NCI-H69 (cell line): ENCODE measurements at places on chromosomes 3 and 15.

DNA sequence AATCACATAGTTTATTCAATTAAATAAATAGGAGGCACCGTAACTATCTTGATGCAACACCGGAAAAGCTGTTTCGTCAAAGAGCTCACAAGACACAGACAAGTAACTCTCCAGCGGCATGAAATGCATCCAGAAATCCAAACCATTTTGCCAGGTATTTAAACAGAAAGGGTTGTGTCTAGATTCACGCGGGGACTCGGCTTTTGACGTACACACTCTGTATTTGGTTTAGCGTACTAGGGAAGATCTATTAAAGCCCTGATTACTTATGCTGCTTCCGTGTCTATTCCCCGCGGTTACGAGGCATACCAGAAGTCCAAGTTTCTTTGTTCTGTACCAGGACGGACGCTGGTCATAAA lies 718 bp downstream of the BNIP2 start:
- DNase-seq: no peak

GRCh38 chr3:148400754-148401153 lies 296.9 kb upstream of the AGTR1 start:
- DNase-seq: no peak

DNA sequence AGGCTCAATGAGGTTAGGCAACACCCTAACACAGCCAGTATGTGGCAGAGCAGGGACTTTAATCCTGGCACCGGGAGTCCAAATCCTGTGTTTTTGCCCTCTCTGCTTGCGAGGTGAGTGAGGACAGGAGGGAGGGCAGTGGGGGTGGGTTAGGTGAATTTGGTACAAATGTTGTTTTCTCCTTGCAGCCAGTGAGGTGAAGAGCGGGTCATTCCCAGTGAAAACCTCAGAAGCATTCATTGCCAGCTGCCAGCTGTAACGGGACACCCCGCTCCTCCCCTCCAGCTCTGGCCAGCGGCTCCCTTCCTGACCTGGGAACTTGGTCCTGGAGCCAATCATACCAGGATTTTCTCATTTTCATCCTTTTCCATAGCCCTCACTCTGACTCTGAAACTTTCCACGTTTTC lies 45.7 kb upstream of the RAB6B start:
- no peak for DNase-seq

GRCh38 chr15:80934761-80935221 lies 54.8 kb downstream of the MESD start:
- DNase-seq: no peak

DNA sequence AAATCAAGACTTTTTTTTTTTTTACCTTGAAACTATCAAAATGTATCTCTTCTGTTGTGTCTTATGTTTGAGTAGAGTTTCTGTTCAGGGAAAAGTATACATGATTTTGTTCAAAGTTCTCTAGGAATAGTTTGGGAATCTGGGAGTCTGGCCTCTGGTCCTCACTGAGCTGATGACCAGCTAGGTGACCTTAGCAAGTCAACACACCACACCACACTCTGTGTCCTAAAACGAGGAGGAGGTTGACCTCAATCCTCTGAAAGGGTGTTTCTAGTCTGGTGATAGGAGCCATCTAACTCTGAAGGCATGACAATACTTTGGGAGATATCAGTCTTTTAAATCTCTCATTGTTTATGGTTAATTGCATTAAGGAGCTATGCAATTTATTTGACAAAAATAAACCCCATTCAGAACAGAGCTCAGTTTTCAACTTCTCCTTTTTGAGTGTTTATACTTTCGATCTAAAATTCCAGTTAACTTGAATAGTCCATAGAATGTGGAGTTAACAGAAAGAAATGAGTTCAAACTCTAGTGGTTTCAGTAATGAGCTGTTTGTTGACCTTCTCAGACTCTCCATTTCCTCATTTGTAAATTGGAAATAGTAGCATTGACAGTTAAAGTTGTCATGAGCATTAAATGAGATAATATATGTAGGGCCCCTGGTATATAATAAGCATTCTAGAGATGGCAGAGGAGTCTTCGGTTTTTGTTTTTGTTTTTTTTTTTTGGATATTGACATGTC lies 112.2 kb upstream of the LRRN1 start:
- no peak for DNase-seq

DNA sequence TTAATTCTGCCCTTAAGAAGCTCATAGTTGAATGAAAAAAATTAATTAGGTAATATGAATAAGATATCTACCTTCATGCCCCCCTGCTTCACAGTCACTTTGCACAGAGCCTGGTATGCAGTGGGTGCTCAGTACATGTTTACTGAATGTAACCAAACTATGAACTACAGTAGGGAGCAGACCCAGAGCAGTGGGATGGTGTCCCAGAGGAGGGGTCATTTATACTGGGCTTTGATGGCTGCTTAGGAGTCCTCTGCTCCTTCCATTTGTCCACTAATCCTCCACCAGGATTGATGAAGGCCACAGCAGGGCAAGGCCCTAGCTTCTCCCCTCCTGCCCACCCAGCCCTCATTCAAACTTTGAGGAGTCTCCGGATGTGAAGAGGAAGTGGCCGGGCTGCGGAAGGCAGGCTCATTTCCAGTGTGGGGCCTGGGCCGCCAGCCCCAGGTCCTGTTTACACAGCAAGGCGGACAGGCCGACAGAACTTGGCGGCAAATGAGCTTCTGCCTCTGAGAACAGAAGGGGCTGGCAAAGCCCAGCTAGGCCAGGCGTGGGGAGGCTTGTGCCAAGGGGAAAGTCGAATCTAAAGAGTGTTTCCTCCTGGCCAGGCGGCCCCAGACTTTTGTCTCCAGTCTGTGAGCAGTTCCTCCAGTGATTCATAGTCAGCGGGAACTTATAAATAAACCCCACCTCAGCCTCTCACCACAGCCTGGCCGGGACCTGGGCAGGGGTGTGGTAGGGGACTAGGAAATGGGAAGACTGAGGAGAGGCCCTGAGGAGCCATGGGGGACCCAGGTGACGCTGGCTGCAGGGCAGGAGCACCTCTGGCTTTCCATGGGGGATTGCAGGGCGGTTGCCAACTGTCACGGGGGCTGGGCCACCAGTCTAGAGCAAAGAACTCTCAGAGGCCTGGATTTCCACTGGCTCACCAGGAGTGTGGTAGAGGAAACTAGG lies 51.6 kb upstream of the LCTL start:
- peak; percentile 40 for DNase-seq

- DNase-seq: peak; percentile 91
Observed at GRCh38 chr3:168884353-168884903, 779.1 kb downstream of the MECOM start.

- peak; percentile 17 for DNase-seq
Observed at GRCh38 chr3:48157950-48158376, 30.3 kb downstream of the CDC25A start.

DNA sequence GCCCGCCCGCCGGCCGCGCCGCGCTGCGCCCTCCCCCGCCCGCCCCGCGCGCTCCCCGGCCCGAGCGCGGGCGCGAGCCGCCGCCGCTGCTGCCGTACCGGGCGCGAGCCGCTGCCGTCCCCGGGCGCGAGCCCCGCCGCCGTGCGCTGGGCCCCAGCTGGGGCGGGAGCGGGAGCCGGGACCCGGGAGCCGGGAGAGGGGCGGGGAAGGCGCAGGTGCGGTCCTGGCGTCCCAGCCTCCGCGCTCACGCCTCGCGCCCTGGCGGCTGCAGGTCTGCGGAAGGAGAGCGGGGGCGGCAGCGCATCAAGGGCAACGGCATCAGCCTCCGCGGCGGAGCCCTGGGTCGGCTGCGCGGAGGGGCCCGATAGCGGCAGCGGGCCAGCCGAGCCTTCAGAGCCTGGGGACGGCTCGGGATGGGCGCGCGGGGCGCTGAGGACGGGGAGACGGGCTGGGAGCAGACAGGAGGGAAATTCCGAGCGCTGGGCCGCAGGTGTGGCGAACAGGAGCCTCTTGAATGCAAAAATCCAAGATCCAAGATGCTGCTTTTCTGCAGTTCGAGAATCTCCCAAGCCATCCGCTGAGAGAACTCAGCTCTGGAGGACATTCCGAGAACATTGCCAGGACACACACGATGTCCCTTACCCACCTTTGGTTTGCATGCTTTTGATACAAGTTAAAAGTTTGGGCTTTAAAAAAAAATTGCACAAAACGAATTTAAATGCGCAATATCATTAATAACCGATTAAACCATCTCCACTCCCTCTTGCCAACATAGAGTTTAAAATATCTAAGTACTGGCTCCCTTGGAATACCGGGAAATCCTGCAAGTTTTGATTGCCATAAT lies 251.1 kb downstream of the TJP1 start:
- DNase-seq: peak; percentile 82

DNA sequence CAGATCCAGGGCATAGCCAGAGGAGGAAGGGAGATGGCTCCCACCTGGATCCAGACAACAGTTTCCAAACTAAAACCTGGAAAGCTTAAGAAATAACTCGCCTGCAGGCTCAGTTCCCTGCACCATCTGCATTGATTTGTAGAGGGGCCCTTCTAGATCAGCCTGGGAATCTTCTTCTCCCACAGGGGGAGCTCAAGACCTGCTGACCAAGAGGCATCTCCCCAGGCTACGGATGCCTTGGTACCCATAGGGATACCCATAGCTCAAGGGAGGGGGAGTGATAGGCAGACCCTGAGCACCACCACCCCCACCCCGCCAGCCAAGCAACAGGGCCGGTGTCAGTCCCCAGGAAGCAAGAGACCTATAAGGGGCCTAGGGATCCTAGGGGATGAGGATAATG lies 28.0 kb upstream of the DCLK3 start:
- peak; percentile 6 for DNase-seq

DNA sequence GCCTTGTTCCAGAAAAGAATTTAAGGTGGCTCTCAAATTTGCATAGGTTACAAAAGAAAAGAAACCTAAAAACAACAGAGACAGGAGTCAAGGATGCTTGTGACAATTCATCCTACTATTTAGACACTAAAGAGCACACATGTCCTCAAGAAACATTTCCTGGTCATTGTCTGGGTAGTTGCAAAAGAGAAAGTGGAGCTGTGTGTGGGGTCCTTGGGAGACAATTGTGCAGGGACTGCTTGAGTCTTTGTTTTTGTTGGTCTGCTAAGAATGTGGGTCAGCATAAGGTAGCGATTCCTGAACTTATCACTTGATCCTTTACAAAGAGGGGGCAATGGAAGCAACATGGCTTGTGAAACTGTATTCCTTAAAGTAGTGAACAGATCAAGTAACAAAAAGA lies 185.3 kb downstream of the KCNAB1 start:
- no peak for DNase-seq

GRCh38 chr3:99751649-99752048 lies 66.0 kb upstream of the CMSS1 start:
- no peak for DNase-seq

- no peak for DNase-seq
Observed at GRCh38 chr3:55307622-55308021, 179.5 kb downstream of the WNT5A start.

DNA sequence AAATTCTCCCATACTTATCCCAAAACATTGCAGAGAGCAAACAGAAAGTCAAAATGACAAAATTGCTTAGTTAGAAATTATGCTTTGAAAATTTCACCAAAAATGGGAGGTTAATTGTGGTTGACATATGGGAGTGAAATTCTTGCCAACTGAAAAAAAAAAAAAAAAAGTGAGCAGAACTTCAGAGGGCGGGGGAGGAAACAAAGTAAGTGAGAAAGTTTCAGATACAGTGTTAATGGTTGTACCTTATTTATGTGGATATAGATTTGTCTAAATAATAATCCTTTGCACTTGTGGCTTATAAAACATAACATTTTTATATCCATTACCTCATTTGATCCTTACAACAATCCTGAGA lies 91.5 kb upstream of the RAP2B start:
- DNase-seq: no peak

DNA sequence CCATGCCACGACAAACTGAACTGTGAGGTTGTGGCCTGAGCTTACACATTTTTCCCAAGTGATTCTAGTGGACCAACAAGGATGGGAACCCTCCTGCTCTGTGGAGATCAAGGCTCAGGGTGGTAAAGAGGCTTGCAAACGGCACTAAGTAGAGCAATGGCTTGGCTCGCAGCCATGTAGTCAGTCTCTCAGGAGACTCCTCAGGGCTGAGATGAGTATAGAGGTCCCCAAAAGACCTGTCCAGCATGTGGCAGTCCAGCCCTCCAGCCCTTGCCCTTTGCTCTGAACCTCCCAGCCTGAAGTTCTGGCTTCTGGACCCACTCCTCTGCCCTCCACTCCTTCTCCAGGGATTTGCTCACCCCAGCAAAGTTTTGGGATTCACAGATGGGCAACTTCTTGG lies 8.3 kb upstream of the CAMP start:
- DNase-seq: no peak

DNA sequence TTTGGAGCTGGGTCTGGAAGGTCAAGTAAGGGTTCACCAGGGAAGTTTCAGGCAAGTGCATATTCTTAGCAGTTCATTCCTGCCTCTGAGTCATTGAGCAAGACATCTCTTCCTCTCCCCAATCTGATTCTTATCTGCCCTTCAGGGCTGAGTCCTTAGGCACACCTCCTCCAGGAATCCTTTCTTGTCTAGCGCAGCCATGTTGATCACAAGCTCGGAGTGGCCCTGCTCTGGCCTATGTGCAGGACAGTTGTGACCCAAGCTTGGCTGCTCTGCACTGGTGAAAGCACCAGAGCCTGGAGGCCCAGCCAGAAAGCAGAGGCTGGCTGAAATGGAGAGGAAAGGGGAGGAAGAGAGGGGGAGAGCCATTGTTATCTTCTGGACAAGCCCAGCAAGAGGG lies 30.9 kb upstream of the MRPS22 start:
- DNase-seq: no peak

DNA sequence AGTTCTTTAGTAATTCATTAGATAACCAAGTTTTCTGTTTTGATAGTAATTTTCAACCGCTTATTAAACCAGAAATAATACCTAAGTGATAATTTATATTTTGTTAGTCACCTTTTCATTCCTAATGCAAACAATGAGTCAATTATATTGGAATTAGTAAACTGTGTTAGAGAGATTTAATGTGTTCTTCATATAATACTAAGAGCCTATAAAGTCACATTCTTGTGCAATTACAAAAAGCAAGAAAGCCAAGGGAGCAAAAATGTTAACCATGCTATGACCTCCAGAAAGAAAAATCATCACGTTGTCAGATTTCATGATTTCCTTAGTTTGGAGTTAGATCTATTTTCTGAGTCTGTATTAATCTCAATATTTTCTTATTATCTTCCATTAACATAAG lies 108.8 kb upstream of the SAMMSON start:
- no peak for DNase-seq

DNA sequence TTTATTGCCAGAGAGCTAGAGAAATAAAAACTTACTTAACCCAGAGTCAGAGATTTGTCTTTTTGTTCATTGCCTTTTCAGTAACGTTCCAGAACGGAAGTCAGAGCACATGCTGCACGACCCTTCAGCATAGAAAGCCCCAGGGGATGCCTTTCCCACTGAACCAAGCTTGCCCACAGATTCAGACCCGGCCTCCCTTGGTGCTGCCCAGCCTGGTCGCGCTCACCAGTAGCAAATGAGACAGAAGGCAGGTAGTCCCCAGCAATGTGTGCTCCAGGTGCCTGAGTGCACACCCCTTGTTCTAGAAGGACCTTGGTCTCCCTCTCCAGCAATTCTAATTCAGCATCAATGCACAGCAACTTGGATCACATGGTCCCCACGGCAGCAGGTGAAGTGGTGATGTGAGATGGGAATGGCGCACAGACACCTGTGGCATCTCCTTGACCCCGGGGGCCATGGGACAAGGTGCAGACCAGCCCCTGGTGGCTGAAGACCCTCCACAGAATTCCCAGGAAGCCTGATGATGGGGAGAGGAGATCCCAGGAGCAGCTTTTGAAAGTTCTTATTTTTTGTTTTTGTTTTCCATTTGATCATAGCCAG lies 91.8 kb upstream of the IQSEC1 start:
- no peak for DNase-seq
